Midbrain (tissue), 1 donor: ENCODE measurements at places on chromosomes 6 and 20.

- no peak for DNase-seq
These were observed 6.4 kb upstream of the MTRES1 start for GRCh38 chr6:107021446-107022185.

DNA sequence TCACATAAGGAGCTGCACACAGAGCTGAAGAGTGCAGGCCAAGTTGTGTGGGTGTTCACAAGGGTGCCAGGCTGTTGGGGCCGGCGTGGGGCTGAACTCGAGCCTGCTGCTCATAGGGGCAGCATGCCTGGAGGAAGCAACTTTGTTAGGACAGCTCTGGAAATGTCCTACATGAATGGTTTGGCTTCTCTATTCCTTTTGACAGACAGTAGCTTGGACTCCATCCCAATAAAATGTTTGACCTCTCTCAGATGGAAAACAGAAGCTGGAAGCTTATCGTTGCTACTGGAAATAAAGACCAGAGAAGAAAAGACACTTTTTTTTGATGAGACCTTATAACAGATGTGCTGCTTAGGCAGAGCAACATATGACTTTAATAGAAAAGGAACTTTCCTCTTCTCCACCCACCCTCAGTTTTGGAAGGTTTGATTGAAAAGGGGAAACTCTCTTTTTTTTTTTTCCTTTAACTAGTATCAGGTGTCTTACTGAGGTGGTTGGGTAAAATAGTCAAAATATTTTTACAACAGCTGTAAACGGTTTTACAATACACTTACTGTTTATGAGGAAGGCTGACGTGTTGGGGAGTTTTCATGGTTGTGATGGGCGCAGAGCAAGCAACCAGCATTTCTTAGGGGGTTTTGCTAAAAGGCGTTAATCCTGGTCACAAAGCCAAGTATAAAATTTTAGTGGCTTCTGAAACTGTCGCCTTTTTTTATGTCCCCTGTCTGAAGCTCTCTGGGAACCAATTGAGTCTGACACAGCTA, 80.7 kb upstream of the EEF1E1 start:
- DNase-seq: no peak

DNA sequence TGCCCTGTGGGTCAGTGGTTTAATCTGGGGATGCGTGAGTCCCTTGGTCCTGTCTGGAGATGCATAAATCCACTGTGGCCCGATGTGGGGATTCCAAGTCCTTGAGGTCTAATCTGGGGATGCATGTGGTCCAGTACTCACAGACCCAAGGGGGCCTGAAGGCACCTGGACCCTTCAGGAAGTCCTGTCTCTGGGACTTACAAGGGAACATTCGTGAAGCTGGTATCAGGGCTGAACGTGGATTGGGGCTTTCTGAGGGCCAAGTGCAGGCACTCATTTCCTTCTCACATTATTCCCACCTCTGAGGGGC, 25.2 kb upstream of the GTSF1L start:
- DNase-seq: no peak

GRCh38 chr6:124768224-124768623, 194.0 kb upstream of the RNF217 start:
- no peak for DNase-seq

DNA sequence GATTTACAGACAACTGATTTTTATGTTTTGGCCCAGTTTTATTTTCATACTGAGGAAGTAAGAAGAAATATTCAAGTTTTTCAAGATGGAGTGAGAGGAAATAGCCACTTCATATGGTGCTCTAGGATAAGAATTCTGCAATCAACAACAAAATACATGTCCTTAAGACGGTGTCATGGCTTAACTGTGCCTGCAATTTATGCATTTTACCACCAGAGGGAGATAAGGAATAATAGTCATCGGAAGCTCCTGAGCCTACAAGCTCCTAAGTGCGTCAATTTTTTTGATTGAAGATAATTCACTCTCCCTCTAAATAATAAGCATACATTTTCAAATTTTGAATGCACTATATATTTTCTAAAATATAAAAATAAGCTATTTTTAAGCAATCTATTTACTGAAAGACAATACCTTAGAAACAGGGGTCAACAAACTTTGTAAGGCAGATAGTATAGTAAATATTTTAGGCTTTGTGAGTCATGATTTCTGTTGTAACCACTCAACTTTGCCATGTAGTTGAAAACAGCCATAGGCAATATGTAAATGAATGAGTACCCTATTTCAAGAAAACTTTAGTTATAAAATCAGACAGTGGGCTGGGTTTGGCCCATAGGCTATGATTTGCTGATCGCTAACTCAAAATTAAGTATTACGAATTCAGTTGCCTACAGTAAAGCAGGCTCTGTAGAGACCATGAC, 230.9 kb upstream of the DTNBP1 start:
- no peak for DNase-seq

GRCh38 chr6:145224450-145224849, 510.9 kb downstream of the EPM2A start:
- no peak for DNase-seq

- no peak for DNase-seq
These were observed 995 bp downstream of the MYCT1 start for GRCh38 chr6:152698692-152699091.

DNA sequence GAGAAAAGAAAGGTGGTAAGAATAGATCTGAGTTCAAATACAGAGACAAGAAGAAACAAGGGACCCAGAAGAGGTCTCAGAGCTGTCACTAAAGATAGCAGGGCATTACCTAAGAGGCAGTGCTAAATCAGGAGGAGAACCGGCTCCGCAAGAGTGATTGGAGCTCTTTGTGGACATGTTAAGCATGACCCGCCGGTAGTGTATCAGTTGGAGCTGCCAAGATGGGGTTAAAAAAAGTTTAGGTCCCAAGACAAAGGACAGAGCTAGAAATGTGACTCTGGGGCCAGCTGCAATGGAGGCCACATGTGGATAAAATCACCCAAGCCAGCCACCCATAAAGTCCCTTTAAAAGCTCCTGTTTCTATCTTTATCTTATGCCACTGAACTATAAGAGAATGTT, 93.4 kb downstream of the MBOAT1 start:
- no peak for DNase-seq

- no peak for DNase-seq
These were observed 85.1 kb downstream of the EYA2 start for GRCh38 chr20:46979603-46980241.

- DNase-seq: no peak
These were observed 181.0 kb upstream of the ZNF217 start for GRCh38 chr20:53774461-53775203.

- DNase-seq: no peak
These were observed 129.4 kb downstream of the TRIM27 start for GRCh38 chr6:28794175-28795002.

GRCh38 chr6:157946865-157947532, 34.7 kb upstream of the SYNJ2 start:
- peak; percentile 44 for DNase-seq

GRCh38 chr6:43735642-43736199, 34.3 kb upstream of the VEGFA start:
- DNase-seq: no peak

- peak; percentile 93 for DNase-seq
These were observed 16.2 kb upstream of the UBR2 start for GRCh38 chr6:42547407-42548329.

DNA sequence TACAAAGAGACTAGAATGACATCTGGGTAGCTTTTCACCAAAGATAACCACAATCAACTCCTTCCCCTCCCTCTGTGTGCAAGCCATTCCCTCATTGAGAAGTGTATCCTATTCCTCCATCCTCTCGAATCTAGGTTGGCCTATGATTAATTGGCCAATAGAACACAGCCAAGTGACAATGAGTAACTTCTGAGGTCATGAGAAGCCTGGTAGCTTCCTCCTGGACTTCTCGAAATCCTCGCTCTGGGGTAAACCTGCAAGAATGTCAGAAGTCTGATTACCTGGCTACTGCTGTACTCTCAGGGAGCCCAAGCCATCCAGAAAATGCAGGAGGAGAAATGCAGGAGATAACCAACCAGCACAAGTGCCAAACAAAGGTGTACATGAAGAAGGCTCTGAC, 13.1 kb downstream of the ARHGAP18 start:
- no peak for DNase-seq

GRCh38 chr6:170179616-170180324, 111.1 kb downstream of the DLL1 start:
- DNase-seq: no peak

GRCh38 chr6:604579-604978, 52.3 kb downstream of the HUS1B start:
- no peak for DNase-seq

DNA sequence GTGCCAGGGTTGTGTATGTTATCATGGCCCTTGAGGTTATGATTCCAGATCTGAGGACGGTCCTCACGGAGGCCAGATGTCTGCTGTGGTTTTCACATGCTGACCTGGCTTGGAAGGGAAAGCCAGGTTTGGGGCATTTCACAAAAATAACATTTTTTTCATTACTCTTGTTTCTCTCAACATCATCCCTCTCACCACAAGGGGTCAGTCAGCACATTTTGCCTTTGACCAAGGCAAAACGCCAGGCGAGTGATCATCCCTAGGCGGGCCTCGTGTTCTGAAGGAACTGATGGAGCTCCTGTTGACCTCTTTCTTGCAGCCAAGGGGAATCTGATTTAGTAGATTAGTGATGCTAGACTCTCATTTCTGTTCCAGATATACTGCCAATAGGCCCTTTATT, 133.5 kb downstream of the TBC1D7 start:
- DNase-seq: peak; percentile 54

DNA sequence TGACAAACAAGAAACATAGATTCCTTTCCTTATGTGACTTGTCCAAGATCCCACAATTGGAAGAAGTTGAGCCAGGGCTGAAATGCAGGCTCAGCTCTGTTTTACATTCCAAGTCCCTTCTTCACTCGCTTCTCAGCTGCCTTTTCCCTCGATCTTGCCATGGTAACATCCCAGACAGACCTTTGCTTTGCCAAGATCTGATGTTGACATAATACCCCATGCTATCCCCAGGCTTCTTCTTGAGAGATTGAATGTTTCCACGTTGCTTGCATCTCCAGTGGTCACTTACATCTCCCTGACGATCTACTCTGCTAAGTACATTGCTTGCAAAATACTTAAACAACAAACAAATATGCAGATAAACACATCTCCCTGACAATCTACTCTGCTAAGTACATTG, 63.5 kb downstream of the TBXT start:
- no peak for DNase-seq

DNA sequence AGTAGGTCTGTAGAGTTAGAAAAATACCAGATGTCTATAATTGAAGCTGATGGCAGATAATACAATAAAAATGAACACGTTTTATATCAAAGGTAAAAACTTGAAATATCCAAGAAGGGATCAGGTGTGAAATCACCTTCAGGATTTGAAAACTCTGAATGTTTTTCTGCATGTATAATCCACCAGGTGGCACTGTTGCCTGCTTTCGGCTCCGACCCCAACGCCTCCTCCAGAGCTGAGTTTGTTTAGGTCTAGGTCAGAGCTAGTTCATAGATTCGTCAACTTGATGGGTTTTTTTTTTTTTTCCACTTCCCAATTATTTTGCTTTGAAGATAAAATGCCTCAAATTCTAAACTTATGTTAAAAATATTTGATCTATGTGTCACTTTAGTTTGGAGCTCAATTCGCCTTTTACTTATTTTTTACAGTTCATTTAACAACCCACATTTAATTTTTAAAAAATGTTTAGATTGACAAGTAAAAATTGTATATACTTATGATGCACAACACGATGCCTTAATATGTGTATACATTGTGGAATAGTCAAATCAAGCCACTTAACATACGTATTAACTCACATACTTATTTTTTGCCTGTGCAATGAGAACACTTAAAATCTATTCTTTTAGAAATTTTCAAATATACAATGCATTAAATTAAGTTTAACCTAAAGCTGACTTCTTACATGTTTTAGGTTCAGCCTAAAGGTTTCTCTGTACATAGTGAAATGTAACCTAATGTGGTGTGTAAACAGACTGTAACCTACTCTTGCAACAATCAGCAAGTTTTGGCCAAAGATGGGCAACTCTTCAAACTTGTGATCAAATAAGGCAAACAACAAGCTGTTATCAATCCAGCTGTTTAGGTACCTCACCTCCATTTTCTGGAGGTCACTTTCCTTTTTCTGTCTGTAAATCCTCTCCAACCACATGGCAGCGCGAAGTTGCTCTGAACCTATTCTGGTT, 39.4 kb upstream of the ENPP4 start:
- peak; percentile 78 for DNase-seq

GRCh38 chr20:38445901-38446425, 10.8 kb upstream of the SNHG17 start:
- DNase-seq: no peak

GRCh38 chr6:3356824-3357420, 98.2 kb downstream of the PSMG4 start:
- DNase-seq: peak; percentile 58

- DNase-seq: no peak
These were observed 14.3 kb upstream of the GOPC start for GRCh38 chr6:117616391-117617209.

DNA sequence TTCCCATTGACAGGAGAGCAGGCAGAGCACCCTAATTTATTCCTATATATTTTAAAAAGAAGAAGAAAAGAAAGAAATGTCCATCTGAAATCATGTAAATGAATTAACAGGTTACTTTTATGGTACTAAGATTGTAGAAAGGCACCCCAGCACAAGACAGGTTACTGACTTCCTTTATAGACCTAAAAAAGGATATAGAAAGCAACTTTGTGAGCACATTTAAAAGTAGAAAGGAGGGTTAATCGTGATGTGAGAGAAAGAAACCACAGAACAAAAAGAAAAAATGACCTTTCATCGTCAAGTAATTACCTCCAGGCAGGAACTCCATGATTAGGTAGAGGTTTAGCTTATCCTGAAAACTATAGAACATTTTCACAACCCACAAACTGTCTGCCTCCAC, 29.9 kb downstream of the STK38 start:
- no peak for DNase-seq

- no peak for DNase-seq
These were observed 3.2 kb downstream of the IRF4 start for GRCh38 chr6:394641-395289.

DNA sequence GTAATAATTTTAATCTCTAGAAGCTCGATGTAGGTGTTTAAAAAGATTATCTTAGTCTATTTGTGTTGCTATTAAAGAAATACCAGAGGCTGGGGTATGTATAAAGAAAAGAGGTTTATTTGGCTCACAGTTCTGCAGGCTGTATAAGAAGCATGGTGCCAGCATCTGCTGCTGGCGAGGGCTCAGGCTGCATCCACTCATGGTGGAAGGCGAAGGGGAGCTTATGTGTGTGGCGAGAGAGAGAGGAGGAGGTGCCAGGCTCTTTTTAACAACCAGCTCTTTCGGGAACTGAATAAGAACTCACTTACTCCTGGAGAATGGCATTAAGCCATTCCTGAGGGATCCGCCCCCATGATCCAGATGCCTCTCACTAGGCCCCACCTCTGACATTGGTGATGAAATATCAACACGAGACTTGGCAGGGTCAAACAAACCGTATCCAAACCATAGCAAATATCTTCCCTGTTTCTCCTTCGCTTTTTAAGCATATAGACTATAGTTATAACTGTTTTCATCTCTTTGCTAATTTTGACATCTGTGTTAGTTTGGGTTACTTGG, 24.5 kb downstream of the CHMP4B start:
- no peak for DNase-seq
